ENCODE measurements at places on chromosomes 5 and 9. TPM values are rescaled to one million over a fixed set of nuclear protein-coding genes. Genes with fewer than 3 reads are reported as not detected.

The PDZD2 gene
- total RNA-seq = 34.9 TPM

The MGAT4B gene
- total RNA-seq = 44.9 TPM

The SPINK5 gene
- total RNA-seq = 122 TPM

The SLC24A2 gene
- 0.30 TPM for total RNA-seq

The PTGS1 gene
- total RNA-seq = 4.7 TPM

The P4HA2 gene
- total RNA-seq = 88.9 TPM

The HTR4 gene
- not detected for total RNA-seq

The PCDHA1 gene
- not detected for total RNA-seq

The ACER2 gene
- total RNA-seq = 3.8 TPM

The ZNF354B gene
- 20.2 TPM for total RNA-seq

The GRM6 gene
- not detected for total RNA-seq

The PCDH1 gene
- total RNA-seq = 21.3 TPM

The LTC4S gene
- total RNA-seq = 1.5 TPM

The MARCHF11 gene
- not detected for total RNA-seq

The NDUFA8 gene
- 27.1 TPM for total RNA-seq

The PCDHB15 gene
- total RNA-seq = 3.6 TPM

The SAXO1 gene
- total RNA-seq = 0.10 TPM

The PPWD1 gene
- total RNA-seq = 77.7 TPM

The AGXT2 gene
- total RNA-seq = not detected

The SMIM27 gene
- 2.3 TPM for total RNA-seq

The ACOT12 gene
- 0.10 TPM for total RNA-seq

The OR5C1 gene
- not detected for total RNA-seq

The SLC45A2 gene
- total RNA-seq = 0.39 TPM

The ROPN1L gene
- 0.79 TPM for total RNA-seq

The TAF11L12 gene
- total RNA-seq = not detected

The SHISAL2B gene
- total RNA-seq = not detected

The MLANA gene
- total RNA-seq = 6.5 TPM

The ABCA1 gene
- 61.2 TPM for total RNA-seq

The LRRC19 gene
- total RNA-seq = not detected

The SLC23A1 gene
- 0.30 TPM for total RNA-seq

The ANKRD31 gene
- 0.30 TPM for total RNA-seq

The CNOT8 gene
- 57.6 TPM for total RNA-seq

The GALNT12 gene
- total RNA-seq = 2.8 TPM

The CLPTM1L gene
- total RNA-seq = 78.6 TPM

The HACD4 gene
- 4.7 TPM for total RNA-seq

The PCDHA10 gene
- total RNA-seq = 0.20 TPM

The C9 gene
- 0.10 TPM for total RNA-seq

The REXO4 gene
- 11.3 TPM for total RNA-seq

The COL23A1 gene
- total RNA-seq = 4.6 TPM

The PDE8B gene
- total RNA-seq = 5.3 TPM

The CDC42SE2 gene
- total RNA-seq = 29.9 TPM

The ADAMTS13 gene
- total RNA-seq = 3.2 TPM

The PCDHGA4 gene
- 2.9 TPM for total RNA-seq
